ENCODE measurements at places on chromosomes 1 and 21. TPM values are rescaled to one million over a fixed set of nuclear protein-coding genes. Genes with fewer than 3 reads are reported as not detected.

GRCh38 chr21:41621513-41621912 lies 113.6 kb upstream of the TMPRSS2 start:
- no peak for DNase-seq

DNA sequence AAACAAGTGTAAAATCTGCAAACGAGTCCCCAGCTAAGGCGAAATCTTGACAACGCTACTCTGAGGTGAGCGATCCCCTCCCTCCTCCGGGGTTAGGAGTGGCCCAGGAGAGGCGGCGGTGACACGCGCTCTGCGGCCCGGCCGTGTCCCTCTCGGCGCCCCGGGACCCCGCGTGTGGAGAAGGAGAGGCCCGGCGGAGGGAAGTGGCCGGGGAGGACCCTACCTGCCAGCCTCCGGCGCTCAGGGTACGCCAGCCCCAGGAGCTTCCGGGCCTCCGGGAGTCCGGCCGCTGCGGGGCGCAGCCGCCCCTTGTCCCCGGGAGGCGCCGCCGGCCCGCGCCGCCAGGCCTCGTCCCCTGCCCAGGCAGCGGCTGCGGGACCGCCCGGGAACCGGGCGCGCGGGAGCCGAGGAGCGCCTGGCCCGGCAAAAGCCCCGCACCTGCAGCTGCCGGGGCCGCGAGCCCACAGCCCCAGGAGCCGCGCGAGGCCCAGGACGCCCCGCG lies 543 bp downstream of the ABCB10 start:
- DNase-seq, result peak; percentile 35

- DNase-seq, result no peak
Observed at GRCh38 chr21:44551340-44551961, at the start of gene KRTAP10-2. Gene KRTAP10-2, minus strand, starts transcription at chr21:44551505. Its CDS starts 47 bp downstream, at chr21:44551458.

DNA sequence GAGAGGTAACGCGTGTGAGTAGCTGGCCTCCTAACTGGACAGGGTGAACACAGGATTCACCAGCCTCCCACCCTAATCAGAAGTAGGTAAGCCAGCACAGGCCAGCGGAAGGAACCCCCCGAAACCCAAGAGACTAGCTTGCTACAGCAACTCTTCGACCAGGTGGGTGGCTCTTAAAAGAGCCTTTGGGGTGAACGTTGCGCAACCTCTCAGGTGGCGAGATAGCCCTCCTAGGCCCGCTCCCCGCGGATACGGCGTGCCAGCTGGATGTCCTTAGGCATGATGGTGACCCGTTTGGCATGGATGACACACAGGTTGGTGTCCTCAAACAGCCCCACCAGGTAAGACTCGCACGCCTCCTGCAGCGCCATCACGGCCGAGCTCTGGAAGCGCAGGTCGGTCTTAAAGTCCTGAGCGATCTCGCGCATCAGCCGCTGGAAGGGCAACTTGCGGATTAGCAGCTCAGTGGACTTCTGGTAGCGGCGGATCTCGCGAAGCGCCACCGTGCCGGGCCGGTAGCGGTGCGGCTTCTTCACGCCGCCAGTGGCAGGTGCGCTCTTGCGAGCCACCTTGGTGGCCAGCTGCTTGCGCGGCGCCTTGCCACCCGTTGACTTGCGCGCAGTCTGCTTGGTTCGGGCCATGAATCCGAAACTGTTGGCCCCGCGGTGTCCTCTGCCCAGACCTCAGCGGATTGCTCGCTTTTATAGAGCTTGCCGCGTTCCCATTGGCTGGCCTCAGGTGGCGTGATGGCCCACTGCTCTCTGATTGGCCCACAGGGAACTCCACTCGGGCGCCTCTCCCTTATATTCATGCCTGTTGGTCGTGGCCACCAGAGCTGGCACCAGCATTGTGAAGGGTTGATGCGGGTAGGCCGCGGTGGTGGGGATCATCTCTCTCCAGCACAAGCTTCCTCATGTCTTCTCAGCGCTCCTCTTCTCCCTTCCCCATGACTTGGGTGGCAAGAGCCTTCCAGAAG lies 8.3 kb upstream of the TRIM17 start:
- DNase-seq, result no peak

DNA sequence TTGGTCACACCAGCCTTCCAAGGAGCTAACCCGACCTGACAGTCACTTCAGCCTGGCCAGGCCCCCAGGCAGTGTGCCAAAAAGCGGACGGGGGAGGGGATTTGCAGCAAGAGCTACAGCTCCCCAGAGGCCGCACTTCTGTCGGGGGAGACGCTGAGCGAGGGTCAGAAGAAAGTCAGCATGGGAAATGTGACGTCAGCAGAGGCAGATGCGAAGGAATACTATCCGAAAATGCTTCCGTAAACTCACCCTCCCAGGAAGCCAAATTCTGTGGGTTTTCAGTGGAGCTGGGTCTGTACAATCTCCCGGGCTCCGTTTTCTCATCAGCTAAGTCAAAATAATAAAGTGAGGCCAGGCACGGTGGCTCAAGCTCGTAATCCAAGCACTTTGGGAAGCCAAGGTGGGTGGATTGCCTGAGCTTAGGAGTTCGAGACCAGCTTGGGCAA lies 28.5 kb upstream of the ECE1 start:
- DNase-seq, result no peak

- no peak for DNase-seq
Observed at GRCh38 chr1:236098267-236098666, 33.4 kb upstream of the NID1 start.

- no peak for DNase-seq
Observed at GRCh38 chr1:46013581-46013980, 118.8 kb downstream of the PIK3R3 start.

DNA sequence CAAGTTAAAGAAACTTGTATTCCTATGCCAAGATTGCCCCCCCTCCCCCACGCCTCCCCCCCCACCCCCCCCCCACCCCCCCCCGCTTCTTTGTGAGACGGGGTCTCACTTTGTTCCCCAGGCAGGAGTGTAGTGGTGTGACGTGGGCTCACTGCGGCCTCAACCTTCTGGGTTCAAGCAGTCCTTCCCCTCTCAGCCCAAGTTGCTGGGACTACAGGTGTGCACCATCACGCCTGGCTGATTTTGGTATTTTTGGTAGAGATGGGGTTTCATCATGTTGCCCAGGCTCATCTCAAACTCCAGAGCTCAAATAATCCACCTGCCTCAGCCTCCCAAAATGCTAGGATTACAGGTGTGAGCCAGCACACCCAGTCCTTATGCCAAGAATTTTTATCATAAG lies 136.6 kb downstream of the POU2F1 start:
- DNase-seq, result no peak

GRCh38 chr1:11441211-11441952 lies 37.6 kb upstream of the DISP3 start:
- no peak for DNase-seq

GRCh38 chr1:50959303-50959912 lies 659 bp downstream of the FAF1 start:
- peak; percentile 74 for DNase-seq

DNA sequence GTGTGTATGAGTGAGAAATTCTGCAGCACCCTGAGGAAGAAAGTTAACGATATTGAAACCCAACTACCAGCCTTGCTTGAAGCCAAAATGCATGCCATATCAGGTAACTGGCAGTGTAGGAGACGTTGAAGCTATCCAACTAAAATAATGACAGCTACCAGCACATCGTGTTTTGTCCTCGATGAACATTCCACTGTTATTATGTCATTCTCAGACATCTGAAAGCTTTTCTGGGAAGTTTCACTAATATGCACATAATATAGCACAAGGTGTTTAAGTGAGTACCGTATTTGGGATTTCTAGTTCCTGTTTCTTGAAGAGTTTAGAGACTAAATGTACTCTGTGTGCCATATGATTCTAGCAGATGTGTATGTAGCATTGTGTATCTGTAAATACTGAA lies 173.5 kb downstream of the DISC1 start:
- DNase-seq, result peak; percentile 85

DNA sequence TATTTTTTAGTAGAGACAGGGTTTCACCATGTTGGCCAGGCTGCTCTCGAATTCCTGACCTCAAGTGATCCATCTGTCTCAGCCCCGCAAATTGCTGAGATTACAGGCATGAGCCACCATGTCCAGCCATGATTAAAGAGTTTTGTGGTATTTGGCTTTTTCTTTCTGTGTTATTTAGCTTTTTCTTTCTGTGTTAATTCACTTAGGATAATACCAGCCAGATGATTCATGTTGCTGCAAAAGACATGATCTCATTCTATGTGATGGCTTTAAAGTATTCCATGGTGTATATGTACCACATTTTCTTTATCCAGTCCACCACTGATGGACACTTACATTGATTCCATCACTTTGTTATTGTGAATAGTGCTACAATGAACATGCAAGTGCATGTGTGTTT lies 1135.2 kb downstream of the AMY1C start:
- no peak for DNase-seq

- DNase-seq, result peak; percentile 49
Observed at GRCh38 chr1:222009105-222009730, 267.3 kb upstream of the DUSP10 start.

GRCh38 chr1:197774466-197775281 lies 606 bp downstream of the DENND1B start:
- peak; percentile 62 for DNase-seq

DNA sequence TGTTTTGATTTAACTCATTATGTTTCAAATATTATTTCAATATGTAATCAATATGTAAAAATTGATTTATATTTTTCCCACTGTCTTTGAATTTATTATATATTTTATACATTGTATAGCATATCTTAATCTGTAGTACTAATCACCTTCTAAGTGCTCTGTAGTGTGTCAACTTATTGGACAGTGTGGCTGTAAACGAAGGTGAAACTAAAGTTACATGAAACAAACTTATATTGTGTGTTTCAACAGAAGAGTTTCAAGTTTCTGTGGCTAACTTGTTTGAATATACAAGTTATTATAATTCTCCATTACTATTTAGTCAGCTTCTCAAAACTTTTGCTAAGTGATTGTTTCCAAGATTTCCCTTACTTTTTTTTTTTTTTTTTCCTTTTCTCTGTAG lies 175.8 kb downstream of the DHRS3 start:
- DNase-seq, result no peak

DNA sequence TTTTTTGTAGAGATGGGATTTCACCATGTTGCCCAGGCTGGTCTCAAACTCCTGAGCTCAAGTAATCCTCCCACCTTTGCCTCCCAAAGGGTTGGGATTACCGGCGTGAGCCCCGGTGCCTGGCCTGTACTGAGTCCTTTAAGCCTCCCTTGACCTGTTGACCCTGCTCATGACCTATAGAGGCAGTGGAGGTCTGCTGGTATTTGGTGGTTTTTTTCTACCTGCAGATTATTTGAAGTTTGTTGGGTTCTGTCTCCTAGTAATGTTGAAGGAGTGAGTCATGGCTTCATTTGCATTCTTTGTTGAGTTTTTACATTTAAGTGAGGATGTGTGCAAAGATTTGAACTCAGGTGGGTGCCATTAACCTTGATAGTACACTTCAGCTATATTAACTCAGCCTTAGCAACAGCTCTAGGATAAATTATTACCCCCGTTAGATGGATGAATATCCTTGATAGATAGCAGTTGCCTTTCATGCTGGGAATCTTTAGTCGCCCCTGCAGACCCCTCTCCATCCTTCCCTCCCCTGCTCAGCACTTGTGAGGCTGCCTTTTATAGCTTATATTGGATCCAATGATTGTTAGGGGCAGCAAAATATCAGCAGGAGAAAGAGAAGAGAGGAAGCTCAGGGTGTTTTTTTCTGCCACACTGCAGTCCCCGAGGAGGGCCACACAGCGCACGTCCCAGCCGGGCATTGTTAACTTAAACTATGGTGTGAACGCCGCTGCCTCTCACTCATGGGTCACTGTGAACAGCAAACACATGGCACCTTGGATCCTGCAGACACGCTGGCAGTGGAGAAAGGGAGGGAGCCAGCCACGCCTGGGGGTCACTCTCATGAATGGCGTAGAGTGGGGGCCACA lies 14.9 kb upstream of the NPPB start:
- peak; percentile 27 for DNase-seq

DNA sequence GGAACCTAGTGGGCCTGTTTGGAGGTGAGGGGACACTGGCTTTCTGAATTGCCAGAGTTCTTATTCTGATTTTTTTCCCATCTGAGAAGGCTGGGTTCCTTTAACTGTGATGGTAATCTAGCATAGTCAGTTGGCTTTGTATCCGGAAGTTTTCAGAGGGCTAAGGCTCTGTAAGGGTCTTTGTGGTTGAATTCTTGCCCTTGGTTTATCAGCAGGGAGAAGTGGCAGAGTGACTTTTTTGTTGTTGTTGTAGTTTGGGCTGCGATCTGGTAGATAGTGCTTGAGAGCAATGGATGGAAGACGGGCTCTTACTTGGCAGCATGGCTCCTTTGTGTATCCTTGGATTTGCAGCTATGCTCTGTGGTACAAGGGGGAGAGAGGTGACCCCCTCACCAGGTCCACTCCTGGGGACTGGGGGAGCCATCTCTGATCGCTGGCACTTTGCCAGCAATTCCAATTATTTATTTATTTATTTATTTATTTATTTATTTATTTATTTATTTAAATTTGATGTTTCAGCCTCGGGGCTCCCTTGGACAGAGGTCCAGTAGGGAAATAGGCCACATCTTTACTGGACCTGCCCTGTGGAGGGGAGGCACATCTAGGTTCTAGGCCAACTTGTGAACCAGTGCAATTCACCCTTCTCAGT lies 18.5 kb downstream of the TCP10L start:
- DNase-seq, result no peak

- DNase-seq, result peak; percentile 13
Observed at GRCh38 chr1:89519779-89520358, 4.8 kb upstream of the LRRC8B start.

DNA sequence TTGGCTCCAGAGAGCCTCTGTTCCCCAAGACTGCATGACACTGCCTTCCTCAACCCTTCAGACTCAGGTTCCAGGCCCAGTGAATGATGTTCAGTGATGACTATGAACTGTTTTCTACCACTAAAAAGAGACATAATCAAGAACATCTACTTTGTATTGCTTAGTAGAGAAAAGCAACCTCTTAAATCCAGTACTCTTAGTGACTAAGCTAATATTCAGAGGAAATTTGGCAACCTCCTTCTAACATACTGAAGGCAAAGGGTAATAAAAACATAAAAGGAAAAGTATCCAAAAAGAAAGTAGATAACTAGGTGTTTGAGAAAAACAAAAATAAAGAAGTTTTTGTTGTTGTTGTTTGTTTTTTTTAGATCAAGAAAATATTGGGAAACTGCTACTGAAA lies 153.3 kb upstream of the RUNX1 start:
- peak; percentile 67 for DNase-seq

DNA sequence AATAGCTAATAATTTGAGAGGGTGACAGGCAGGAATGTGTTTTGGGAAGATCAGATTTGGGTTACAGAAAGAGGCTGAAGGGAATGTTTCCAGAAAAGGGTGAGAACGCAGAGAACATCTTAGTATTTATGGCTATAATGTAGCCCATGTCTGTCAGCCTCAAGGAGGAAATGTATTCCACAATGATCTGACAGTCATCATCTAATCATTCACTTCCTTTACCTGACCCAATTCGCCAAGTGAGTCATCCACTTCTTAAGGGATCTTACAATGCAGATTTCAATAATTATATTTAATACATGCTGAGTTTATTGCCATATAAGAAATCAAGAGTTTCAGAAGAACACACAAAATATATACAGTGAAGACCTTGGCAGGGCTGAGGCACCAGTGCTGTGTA lies 10.8 kb downstream of the TRIM45 start:
- DNase-seq, result peak; percentile 57

GRCh38 chr1:118159569-118159968 lies 25.5 kb downstream of the SPAG17 start:
- DNase-seq, result peak; percentile 73

- DNase-seq, result no peak
Observed at GRCh38 chr1:59018446-59018845, 234.6 kb upstream of the JUN start.

The KRTAP19-1 gene
- total RNA-seq, result not detected

The SOAT1 gene
- total RNA-seq, result 26.6 TPM

The FBLIM1 gene
- 156 TPM for total RNA-seq

The ANGPTL1 gene
- not detected for total RNA-seq
